ENCODE measurements at places on chromosomes 1 and 21. TPM values are rescaled to one million over a fixed set of nuclear protein-coding genes. Genes with fewer than 3 reads are reported as not detected.
A peak's percentile ranks its signal among the peaks of the same experiment; 100 is the strongest.

The POU2F1 gene
- total RNA-seq: 21.9 TPM

DNA sequence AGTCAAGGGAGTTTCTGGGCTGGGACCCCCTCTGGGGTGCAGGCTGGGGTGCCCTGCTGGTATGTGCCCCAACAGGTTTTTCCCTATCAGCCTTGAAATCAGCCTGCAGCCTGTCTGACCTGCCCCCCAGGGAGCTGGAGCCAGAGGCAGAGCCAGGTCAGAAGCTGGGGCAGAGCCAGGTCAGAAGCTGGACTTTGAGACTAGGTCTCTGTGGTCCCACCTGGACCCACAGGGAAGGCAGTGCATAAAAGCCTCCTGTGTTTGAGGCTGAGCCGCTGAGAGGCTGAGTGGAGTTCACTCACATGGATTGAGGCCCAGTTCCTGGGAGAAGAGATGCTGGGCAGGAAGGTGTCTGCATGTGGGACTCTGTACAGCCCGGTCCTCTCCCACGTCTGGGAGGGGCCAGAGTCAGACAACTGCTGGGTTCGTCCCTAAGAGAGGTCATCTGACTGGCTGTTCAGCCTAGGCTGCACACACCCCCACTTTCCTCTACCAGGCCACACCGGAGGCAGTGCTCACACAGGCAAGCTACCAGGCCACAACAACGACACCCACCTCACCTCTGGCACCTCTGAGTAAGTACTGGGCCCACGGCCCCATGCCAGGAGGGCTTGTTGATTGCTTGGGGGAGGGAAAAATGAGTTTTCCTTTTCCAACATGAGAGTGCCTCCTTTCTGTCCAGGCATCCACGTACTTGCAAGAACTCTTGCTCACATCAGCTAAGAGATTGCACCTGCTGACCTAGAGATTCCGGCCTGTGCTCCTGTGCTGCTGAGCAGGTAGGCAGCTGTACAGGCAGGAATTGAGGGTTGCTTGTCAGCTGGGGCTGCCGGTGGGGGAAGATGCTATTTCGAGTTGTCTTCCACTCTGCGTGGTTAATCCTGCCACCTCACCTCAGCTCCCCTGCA lies at the start of gene ANXA9:
TSS of gene ANXA9 (plus strand) at position 488 of the 908 bp plus-strand sequence. CDS start 814 bp downstream, outside the sequence.
- no peak for DNase-seq

DNA sequence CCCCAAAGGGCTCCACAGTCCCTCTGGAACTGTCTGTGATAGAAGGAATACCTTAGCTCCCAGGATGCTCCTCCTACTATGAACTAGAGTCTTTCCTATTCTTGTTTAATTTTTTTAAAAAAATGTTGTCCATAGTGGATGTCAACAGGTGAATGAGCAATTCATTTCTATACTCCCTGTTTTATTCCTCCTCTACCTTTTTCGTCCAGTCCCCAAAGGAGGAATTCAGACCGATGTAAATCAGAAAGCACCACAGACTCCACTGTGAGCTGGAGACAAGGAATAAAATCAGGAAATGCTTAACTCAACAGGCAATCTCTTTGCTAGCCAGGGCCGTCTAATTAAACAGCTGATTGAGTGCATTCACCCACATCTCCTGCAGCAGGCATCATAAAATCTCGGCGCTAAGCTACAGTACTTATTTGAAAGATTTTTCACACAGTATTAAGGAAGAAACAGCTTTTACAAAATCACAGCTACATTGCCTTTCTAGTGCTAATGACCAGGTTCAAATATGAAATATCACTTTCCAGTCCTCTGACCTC lies 381.6 kb downstream of the SIPA1L2 start:
- no peak for DNase-seq

DNA sequence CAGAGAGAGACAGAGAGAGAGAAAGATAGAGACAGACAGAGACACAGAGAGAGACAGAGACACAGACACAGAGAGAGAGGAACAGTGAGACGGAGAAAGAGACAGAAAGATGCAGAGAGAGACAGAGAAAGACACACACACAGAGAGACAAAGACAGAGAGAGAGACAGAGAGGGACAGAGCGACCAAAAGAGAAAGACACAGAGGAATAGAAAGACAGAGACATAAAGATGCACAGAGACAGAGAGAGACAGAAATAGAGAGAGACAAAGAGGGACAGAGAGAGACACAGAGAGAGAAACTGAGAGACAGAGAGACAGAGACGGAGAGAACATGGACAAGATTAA lies 16.5 kb downstream of the WNT3A start:
- no peak for DNase-seq

The CD1C gene
- total RNA-seq: not detected

The PTPRU gene
- 64.8 TPM for total RNA-seq

- no peak for DNase-seq
Observed at GRCh38 chr1:172220376-172220775, 200.1 kb upstream of the C1orf105 start.

DNA sequence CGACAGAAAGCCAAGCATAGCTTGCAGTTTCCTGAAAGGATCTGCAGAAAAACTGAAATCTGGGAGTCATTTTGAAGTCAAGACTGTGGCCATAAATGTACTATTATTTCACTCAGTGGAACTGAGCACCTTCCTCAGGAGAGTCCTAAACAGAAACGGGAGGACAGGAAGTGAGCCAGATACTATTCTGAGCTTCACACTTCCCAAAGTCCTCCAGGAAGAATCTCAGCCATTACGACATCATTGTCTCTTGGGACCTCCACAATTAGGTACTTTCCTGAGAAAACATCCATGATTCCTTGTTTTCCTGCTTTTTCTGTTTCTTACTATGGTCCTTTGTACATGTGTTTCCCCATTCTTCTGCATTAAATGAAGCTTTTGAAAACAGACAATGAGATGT lies 299.2 kb upstream of the USP25 start:
- DNase-seq: peak; percentile 58
